ENCODE measurements at places on chromosomes 12 and 14.

DNA sequence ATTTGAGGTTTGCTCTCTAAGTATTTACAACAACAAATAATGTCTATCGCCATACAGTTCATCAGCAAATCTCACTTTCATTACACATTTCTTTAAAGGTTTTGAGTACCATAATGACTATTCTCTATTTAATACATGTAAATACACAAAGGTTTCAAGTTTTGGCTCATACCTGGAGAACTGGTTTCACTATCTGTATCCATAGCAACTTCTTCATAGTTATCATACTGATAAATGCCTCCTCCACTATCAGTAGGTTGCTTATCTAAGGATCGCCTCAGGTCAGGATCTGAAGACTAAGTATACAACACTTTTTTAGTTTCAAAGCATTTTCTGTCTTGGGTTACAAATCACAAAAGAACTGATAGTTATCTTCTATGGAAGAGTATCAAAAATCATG lies 21.4 kb downstream of the ZFC3H1 start:
- DNase-seq: no peak

DNA sequence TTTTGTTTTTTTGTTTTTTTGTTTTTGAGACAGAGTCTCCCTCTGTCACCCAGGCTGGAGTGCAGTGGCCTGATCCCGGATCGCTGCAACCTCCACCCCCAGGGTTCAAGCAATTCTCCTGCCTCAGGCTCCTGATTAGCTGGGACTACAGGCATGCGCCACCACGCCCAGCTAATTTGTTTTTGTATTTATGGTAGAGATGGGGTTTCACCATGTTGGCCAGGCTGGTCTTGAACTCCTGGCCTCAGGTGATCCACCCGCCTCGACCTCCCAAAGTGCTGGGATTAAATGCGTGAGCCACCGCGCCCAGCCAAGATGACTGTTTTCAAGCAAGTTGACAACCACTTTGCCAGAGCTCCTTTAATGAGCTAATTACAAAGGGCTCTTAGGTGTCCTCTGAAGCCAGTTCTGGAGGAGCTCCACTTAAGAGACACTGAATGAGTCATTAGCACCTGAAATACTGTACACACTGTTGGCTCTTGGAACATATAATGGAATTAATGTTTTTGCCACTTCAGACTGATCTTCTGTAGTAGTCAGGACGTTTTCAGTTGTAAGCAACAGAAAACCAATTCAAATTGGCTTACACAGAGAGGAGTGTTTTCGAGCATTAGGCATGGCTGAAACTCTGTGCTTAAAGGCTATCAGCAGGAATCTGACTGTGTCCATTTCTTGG lies 55.4 kb upstream of the MED13L start:
- no peak for DNase-seq

GRCh38 chr12:95116773-95117172 lies 43.4 kb upstream of the NR2C1 start:
- no peak for DNase-seq

DNA sequence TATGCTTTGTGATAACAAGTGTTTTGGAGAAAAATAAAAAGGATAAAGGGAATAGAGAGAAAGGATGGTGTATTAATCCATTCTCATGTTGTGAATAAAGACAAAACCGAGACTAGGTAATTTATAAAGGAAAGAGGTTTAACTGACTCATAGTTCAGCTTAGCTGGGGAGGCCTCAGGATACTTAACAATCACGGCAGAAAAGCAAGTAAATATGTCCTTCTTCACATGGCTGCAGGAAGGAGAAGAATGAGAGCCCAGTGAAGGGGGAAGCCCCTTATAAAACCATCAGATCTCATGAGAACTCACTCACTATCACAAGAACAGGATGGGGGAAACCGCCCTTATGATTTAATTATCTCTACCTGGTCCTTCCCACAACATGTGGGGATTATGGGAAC lies 18.1 kb upstream of the C12orf42 start:
- no peak for DNase-seq

DNA sequence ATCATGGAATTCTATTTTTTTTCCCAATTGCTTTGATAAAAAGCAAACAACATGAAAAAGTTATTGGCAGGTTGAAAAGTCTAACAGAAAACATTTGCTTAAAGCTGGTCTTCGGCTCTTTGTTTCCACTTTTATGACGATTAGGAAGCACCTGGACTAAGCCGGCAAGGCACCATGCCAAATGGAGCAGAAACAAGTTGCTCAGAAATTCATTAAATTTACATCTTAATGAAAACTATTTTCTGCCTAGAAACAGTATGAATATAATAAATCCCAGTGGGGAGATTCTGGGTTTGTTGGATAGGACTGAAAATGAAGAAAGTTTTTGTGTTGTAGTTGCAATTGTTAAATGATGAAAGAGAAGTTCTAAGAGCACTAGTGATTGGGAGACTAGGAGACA lies 51.4 kb upstream of the OR9K2 start:
- no peak for DNase-seq
